CD4-positive, alpha-beta T cell (primary cell): ENCODE measurements at places on chromosomes 16 and 17.

- no peak for DNase-seq
Measured at GRCh38 chr17:45794840-45795239, 10.7 kb downstream of the CRHR1 start.

- peak; percentile 58 for DNase-seq
Measured at GRCh38 chr17:17824119-17824782, 12.5 kb downstream of the SREBF1 start.

DNA sequence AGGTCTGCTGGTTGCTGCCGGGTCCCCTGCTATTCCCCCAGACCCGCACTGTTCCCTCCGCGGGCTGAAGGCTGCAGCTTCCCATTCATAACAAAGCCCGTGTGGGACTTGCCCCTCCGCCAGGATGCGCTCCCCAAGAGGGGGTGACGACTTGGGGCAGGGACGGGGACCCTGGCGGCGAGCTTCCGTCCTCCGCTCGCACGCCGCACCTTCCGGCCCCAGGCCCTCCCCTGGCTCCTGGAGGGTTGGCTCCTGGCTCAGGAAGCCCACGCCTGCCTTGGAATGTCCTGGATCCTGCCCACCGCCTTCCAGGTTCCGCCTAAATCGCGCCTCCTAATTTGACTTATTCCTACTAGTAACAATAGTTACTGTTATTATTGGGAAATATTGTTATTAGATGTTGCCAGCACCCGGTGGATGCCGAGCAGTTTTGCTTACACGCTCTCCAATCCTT lies 1.1 kb upstream of the TFAP4 start:
- no peak for DNase-seq

- no peak for DNase-seq
Measured at GRCh38 chr16:88760424-88761142, 24.4 kb downstream of the PIEZO1 start.

- DNase-seq: no peak
Measured at GRCh38 chr17:48270899-48271298, 159.1 kb downstream of the SKAP1 start.

DNA sequence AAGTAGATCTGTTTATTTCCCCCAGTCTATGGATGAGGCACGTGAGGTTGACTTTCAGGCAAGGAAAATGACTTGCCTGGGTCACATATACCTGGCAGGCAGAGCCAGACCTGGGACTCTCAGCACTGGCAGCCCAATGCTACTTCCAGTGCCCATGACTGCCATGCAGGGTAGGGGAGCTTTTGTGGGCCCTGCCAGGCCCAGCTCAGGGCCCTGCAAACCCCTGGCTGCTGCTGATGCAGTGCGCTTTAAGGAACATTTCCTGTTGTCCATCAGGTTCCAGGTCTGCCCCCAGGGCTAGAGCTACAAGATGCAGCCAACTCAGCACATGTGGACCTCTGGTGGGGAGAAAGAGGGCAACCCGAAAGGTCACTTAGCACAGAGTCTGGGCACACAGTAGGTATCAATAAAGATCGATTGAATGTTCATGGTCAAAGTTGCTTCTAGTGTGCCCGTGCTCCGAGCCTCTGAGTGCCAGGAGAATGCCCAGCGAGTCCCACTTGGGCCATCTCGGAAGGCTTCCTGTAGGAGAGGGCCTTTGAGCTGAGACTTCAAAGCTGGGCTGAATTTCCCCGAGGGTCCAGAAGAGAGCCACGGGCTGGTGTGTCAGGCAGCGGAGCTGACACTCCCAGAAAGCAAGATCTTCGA lies 513 bp upstream of the TBX21 start:
- no peak for DNase-seq

DNA sequence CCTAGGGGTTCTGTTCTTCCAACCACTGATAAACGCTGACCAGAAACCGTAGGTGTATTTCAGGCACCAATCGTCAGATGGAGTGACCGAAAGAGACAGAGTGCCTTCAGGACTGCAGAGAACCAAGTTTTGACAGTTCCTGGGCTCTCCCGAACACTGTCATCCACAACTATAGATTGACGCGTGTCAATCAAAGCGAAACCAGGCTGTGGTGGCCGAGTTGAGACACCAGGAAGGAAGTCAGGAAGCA lies 11.9 kb upstream of the AURKB start:
- no peak for DNase-seq

GRCh38 chr17:80564545-80564944 lies 19.9 kb downstream of the RPTOR start:
- DNase-seq: no peak

DNA sequence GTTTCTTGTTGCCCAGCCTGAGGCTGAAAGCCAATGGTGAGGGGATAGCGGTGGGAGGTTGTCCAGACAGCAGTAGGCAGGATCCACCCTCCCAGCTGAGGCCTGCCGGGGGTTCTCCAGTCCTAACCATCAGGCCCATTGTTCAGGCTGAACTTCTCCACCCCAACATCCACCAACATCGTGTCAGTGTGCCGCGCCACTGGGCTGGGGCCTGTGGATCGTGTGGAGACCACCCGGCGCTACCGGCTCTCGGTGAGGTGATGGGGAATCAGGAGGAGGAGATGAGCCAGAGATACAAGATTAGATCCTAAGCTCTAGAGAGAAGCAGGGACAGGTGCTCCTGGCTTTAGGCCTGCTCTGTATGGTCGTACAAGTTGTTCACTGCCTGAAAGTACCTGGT lies 5.8 kb downstream of the PFAS start:
- no peak for DNase-seq

- no peak for DNase-seq
Measured at GRCh38 chr16:7338826-7339225, 6.2 kb downstream of the RBFOX1 start.
